Midbrain (tissue), 1 donor: ENCODE measurements at places on chromosomes 7 and 10.

DNA sequence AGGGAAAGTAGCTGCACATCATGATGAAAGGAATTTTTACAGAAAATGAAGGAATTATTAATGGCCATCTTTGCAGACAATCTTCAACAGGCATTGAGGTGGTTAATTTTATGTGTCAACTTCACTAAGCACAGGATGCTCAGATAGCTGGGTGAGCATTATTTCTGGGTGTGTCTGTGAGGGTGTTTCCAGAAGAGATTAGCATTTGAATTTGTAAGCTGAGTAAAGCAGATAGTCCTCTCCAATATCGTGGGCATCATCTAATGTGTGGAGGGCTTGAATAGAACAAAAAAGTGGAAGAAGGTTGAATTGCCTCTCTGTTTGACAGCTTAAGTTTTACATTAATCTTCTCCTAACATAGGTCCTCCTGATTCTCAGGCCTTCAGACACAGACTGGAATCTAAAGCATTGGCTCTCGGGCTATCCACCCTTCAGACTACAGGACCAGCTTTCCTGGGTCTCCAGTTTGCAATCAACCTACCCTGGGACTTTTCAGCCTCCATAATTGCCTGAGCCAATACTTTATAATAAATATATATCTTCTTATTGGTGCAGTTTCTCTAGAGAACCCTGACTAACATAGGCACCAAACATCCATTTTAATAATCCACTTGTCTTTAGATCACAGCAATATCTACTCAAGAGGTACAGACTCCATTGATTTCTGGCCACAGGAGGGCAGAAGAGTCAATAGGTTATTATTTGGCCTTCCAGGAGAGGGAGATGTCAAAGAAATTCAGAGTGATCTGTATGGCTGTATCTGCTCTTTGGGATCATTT lies 10.5 kb upstream of the CRPPA start:
- DNase-seq, result peak; percentile 67

- no peak for DNase-seq
Observed at GRCh38 chr10:46515366-46515765, 41.1 kb downstream of the GPRIN2 start.

- DNase-seq, result no peak
Observed at GRCh38 chr7:103862302-103863035, 127.0 kb downstream of the RELN start.

- peak; percentile 5 for DNase-seq
Observed at GRCh38 chr7:154953006-154953684, 49.8 kb downstream of the PAXIP1 start.

DNA sequence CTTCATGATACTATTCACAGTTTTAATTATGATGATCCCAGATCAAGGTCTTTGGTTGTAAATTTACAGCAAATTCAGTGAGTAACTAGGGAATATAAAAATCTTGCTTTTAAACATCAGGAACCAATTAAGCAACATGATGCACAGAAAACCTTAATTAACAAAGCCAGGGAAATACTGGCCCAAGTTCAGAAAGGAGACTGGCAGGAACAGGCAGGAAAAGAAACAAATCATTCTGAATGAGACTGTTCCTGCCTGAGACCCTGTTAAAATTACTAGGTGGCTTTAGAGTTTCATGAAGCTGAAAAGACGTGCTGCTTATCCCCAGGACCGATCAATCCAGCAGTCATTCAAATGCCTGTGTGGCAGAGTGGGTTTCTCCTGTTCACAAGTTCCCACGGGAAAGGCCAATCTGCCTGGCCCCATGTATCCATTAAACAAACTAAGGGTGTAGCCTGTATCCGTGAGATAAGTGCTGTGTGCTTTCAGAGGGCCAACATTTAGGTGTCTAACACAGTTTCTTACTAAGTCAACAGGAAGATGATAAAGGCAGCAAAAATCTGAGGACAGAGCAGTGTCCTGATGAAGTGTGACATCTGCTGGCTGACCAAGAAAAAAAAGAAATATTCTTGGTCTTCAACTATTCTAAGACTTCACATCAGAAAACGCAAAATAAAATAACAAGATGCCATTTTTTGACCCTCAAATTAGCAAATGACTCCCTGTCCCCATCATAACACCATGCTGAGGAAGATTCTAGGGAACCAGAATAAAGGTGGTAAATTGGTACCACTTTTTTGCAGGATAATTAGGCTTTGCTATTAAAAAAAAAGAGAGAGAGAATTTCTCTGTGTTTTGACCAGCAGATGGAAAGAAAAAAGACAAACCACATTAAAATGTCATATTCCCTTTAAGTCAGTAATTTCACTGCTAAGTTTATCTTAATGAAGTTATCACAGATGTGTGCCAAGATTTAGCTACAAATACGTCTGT lies 34.2 kb downstream of the PUS7 start:
- peak; percentile 51 for DNase-seq

- no peak for DNase-seq
Observed at GRCh38 chr7:8425223-8425622, 8.2 kb upstream of the NXPH1 start.

DNA sequence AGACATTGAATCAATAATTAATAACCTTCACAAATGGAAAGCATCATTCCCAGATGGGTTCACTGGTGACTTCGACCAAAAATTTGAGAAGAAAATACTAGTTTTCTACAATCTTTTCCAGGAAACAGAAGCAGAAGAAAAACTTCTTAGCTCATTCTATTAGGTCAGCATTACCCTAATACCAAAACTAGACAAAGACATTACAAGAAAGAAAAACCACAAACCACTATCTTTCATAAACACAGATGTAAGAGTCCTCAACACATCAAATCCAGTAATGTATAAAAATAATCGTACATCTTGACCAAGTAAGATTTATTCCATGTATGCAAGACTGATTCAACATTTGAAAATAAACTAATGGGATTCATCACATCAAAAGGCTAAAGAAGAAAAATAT lies 64.0 kb upstream of the CDK1 start:
- no peak for DNase-seq

- DNase-seq, result no peak
Observed at GRCh38 chr7:95066737-95067530, 159.5 kb downstream of the PPP1R9A start.

GRCh38 chr10:84933402-84933801 lies 605.0 kb downstream of the CCSER2 start:
- DNase-seq, result no peak

GRCh38 chr7:21154614-21155013 lies 273.3 kb upstream of the SP4 start:
- no peak for DNase-seq

DNA sequence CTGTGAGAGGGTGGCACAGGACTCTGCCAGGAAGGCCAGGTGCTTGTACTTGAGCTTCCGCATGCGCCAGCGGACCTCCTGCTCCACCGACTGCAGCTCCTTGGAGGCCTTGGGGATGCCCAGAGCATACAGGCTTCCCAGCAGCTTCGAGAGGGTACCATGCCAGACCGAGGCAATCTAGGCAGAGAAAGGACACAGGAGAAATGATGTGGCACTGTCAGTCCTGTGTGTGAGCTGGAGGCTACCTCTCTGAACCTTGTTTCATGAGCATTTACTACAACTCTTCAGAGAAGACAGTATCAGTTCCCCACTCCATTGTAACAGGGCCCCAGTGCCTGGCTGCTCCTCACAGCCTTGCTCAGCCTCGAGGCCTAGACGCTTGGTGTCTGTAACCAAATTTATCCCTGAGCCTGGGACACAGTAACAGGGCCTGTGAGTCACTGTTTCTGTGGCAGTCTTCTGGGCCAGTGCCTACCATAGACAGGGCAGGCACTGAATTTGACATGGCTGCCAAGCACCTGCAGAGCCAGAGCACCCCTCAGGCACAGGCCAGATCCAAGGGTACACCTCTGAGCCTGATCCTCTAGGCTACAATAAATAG lies 5.8 kb downstream of the TBRG4 start:
- no peak for DNase-seq

DNA sequence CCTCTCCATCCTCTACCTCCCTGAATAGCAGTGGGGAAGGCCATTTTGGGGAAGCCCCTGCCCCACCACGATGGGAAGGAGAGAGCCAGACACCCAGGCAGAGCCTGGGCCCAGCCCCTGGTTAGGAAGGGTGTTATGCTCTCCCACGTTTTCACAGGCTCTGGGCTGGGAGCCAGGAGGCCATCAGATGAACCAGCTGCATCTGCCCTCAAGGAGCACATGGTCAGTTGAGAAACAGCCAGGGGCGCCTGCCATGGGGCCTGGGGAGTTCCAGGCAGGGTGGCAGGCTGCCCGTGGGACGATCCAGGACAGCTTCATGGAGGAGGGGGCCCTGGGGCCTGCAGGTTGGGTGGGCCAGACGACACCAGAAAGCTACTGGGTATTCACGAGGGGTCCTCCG lies 47.5 kb downstream of the CAMK2B start:
- no peak for DNase-seq

GRCh38 chr7:115932880-115933279 lies 97.7 kb downstream of the TFEC start:
- no peak for DNase-seq

DNA sequence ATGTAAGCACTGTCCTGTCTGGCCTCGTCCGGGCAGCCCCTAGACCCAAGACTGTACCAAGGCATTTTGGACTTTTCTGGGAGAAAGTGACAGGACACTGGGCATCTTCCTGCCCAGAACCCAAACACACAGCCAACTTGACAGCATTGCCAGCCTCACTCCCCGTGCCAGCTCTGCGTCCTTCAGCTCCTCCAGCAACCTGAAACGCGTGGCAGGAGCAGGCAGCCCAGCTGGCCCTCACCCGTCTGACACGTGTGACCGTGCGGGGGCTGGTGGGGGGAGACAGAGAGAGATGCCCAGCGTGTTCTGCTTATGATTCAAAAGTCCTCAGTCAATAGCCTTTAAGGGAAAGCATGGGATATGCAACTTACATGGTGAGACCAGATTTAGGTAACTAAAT lies 50.3 kb upstream of the SLC29A3 start:
- DNase-seq, result peak; percentile 59

DNA sequence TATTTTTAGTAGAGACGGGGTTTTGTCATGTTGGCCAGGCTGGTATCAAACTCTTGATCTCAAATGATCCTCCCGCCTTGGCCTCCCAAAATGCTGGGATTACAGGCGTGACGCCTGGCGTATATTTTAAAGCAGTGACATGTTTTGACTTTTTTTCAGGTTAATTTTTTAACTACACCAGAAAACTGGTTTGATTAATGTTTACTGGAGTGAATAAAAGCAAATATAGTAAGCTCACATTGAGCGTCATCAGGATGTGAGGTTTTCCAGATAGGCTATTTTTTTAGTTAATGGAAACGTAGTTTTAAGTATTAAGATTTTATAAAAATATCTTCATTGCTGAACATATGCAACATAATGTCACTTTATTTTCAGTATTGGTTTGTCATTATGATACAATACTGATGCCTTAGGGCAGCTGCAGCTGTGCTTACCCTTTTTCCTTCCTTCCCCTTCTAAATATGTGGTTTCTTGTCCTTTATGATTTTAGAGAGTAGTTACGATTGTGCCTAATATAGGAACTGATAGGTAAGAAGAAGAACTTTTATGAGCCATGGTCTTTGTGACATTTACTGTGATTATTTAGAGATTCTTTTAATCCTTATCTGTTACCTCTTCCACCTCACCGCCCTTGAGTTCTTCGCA lies 37.3 kb downstream of the TMEM60 start:
- DNase-seq, result no peak

- no peak for DNase-seq
Observed at GRCh38 chr10:12919574-12919973, 81.9 kb downstream of the CCDC3 start.

- no peak for DNase-seq
Observed at GRCh38 chr10:131063311-131063710, 248.2 kb downstream of the TCERG1L start.

DNA sequence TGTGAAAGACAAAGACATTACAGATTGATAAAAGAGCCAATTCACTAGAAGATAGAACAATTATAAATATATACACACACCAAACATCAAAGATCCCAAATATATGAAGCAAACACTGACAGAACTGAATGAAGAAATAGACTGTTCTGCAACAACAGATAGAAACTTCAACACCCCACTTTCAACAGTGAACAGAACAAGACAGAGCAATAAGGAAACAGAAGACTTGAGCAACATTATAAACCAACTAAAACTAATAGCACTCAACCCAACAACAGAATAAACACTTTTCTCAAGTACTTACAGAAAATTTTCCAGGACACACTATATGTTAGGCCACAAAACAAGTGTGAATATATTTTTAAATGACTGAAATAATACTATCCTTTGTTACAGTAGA lies 10.9 kb downstream of the CDCA7L start:
- no peak for DNase-seq

GRCh38 chr7:122100021-122100420 lies 44.0 kb downstream of the AASS start:
- no peak for DNase-seq

DNA sequence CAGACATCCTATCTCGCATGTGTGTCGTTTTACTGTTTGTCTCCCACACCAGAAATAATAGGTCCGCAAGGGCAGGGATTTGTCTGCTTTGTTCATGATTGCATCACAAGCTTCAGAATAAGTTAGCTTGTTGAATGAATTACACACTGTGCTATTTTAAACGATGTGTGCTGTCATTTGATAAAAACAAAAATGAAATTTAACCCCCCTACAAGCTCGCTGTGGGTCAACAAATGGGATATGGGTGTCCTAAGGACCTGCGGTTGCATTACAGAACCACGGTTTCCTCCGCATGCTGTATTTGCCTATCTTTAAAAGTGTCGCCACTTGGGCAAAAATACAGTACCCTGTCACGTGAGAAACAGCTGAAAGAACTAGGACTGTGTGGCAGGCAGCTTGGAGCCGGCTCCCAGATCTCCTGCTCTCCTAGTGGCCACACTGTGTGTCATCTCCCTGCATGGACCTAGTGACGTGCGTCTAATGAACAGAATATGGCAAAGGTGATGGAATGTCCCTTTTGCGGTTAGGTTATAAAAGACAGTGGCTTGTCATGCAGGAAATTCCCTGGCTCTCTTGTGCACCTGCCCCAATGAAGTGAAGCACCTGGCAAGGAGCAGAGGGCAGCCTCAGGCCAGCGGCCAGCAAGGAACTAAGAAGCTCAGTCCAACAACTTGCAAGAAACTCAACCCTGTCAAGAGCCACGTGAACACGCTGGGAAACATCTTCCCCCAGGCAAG lies 32.9 kb upstream of the CRYGN start:
- no peak for DNase-seq

DNA sequence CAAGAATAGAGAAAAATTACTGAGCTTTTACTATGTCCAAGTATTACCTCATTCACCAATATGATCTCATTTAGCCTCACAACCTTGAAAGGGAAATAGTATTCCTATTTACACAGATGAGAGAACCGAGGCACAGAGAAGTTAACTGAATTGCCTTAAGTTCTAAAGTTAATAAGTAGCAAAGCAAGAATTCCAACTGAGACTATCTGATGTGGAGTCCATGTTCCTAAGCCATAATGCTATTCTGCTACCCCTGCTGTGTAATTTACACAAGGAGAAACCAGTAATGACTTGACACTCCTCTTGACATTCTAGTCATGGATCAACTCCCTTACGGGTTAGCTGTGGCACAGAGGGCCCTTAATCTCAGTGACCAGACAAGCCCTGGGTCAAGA lies 60.7 kb downstream of the ABCB4 start:
- no peak for DNase-seq
